Calu3 (cell line): ENCODE measurements at places on chromosomes 2 and 18. TPM values are rescaled to one million over a fixed set of nuclear protein-coding genes. Genes with fewer than 3 reads are reported as not detected.

EMILIN1 gene
- total RNA-seq = 0.12 and 0.19 TPM in 2 replicates

- no peaks in the 10 kb centered on the region for H3K27me3 ChIP-seq
- no peak overlapping the region for H3K4me3 ChIP-seq
- peaks cover 60% of the 10 kb centered on the region for H3K4me1 ChIP-seq
- DNase-seq = no peak
Measured at GRCh38 chr18:8744656-8745055, 39.3 kb downstream of the MTCL1 start.

- H3K27me3 ChIP-seq = no peaks in the 10 kb centered on the region
- H3K4me1 ChIP-seq = peaks cover 9% of the 10 kb centered on the region
- H3K36me3 ChIP-seq = no peaks in the 10 kb centered on the region
- no peak for DNase-seq
- no peak overlapping the region for H3K27ac ChIP-seq
- no peak overlapping the region for H3K4me3 ChIP-seq
Measured at GRCh38 chr2:181626671-181627070, 30.2 kb downstream of the CERKL start.

CCL20 gene
- 25.4 and 39.9 TPM in 2 replicates for total RNA-seq

DNA sequence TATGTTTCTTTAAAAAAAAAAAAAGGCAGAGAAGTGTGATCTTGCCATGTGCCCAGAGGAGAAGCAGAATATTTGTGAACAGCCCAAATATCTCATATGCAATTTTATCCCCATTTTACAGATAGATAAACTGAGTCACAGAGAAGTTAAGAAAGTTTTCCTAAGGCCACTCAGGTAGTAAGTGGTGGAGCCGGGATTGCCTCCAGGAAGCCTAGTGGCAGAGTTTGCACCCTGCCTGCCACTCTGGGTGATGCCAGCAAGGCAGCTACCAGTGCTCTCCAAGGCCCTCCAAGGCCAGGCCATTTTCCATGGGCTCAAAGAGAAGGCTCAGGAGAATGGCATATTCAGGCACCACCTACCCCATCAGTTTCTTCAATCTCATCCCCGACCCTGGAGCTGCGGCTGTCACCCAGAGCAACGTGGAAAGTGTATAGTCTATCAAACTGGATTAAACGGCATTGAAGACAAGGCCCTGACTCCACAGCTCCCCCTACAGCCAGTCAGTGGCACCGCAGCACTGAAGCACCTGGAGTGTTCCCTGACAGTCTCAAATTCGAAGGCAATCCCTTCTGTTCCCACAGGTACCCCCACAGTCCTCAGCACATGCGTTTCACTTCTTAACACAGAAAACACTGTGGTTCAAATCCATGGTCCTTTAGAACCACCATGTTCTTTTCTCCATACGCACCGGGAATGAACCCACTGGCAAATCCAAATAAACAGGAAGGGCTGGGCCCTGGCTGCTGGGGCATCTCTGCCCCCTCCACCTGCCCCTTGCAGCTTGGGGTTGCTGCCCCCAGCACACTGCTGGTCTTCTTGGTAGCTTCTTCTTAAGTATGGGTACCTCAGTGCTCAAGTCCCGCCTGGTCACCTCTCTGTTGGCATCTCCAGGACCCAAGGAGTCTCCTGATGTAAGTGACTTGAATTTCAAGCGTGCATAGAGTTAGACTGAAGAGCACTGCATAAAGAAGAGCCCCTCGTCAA lies 175.3 kb downstream of the INHBB start:
- peak; percentile 54 for DNase-seq
- H3K27ac ChIP-seq = no peak overlapping the region
- peaks cover 91% of the 10 kb centered on the region for H3K27me3 ChIP-seq
- no peak overlapping the region for H3K4me3 ChIP-seq
- H3K4me1 ChIP-seq = peaks cover 11% of the 10 kb centered on the region

CCDC141 gene
- total RNA-seq = 0.07 and 0.34 TPM in 2 replicates

DNA sequence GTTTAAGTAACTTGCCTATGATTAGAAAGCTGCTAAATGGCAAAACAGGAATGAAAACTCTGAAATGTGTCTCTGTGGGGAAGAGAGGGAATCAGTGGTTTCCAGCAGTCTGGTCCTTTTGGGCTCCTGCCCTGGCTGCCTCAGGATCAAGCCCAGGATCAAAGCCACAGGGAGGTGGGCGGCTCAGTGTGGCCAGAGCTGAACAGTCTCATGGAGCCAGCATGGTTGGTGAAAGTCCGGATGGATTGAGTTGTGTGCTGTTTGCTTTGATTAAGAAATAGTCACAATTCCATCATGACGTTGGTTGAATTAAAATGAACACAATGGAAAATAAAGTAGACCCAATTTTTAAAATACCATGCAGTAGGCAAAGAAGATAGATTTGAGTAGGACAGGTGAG lies 344.2 kb downstream of the LPIN1 start:
- peaks cover 11% of the 10 kb centered on the region for H3K27me3 ChIP-seq
- H3K27ac ChIP-seq = no peak overlapping the region
- no peaks in the 10 kb centered on the region for H3K36me3 ChIP-seq

MOGAT1 gene
- total RNA-seq = 35.9 and 51.2 TPM in 2 replicates

- no peak for DNase-seq
- no peaks in the 10 kb centered on the region for H3K4me1 ChIP-seq
- no peaks in the 10 kb centered on the region for H3K27me3 ChIP-seq
- H3K4me3 ChIP-seq = no peak overlapping the region
Measured at GRCh38 chr2:105821428-105822125, 76.9 kb downstream of the NCK2 start.

AFF3 gene
- not detected in 2 replicates for total RNA-seq

TEX44 gene
- total RNA-seq = not detected in 2 replicates

PSME4 gene
- total RNA-seq = 53.7 and 58.4 TPM in 2 replicates

- DNase-seq = no peak
- no peak overlapping the region for H3K27ac ChIP-seq
- H3K4me3 ChIP-seq = no peak overlapping the region
- H3K27me3 ChIP-seq = no peaks in the 10 kb centered on the region
- no peaks in the 10 kb centered on the region for H3K36me3 ChIP-seq
Measured at GRCh38 chr2:217844696-217845095, 158.1 kb downstream of the TNS1 start.

DNA sequence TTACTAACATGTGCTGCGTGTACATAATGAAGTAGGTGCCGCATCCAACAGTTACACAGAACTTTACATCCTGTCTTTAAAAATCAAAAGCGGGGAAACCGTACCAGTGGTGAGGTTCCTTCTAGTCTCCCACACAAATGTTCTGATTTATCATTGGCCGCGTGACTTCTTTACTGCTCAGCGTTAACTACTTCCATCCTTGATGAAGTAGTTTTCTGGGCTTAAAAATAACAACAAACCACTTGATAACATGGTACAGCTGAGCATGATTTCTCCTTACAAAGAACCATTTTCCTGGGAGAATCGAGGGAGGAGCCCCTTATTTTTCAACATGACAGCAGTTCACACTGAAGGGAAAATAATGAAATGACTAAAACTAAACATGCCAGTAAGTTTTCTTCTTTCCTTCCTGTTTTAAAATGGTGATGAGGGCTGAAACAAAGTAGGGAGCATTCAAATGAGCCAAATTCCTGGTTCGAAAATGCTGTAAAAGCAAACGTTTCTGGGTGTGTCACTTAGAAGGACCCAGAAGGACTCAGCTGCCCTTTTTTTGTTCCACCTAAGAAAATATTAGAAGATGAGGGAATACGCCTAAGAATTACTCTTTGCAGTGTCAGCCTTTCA lies 9.9 kb downstream of the EMILIN2 start:
- no peaks in the 10 kb centered on the region for H3K4me1 ChIP-seq
- no peak overlapping the region for H3K27ac ChIP-seq
- H3K27me3 ChIP-seq = peaks cover 68% of the 10 kb centered on the region
- no peak overlapping the region for H3K4me3 ChIP-seq
- DNase-seq = no peak

DNA sequence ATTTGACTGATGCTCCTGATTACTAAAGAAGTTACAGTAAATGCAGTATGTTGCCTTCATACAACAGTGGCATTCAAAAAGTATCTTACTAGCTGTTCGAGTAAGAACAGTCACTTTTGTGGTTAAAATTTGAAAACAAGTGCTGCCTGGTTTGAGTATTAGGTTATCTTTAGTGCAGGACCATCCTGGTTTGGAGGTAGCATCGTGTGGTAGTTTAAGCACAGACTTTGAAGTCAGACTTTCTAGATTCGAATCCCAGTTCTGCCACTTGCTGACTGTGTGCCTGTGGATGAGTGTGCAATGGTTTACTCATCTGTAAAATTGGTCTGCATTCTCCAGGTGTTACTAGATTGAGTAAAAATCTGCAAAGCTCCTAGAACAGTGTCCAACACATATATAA lies 96.8 kb downstream of the SGPP2 start:
- DNase-seq = no peak
- H3K27ac ChIP-seq = no peak overlapping the region
- H3K36me3 ChIP-seq = peaks cover 16% of the 10 kb centered on the region
- no peak overlapping the region for H3K4me3 ChIP-seq
- H3K4me1 ChIP-seq = no peaks in the 10 kb centered on the region
- H3K27me3 ChIP-seq = no peaks in the 10 kb centered on the region

DNA sequence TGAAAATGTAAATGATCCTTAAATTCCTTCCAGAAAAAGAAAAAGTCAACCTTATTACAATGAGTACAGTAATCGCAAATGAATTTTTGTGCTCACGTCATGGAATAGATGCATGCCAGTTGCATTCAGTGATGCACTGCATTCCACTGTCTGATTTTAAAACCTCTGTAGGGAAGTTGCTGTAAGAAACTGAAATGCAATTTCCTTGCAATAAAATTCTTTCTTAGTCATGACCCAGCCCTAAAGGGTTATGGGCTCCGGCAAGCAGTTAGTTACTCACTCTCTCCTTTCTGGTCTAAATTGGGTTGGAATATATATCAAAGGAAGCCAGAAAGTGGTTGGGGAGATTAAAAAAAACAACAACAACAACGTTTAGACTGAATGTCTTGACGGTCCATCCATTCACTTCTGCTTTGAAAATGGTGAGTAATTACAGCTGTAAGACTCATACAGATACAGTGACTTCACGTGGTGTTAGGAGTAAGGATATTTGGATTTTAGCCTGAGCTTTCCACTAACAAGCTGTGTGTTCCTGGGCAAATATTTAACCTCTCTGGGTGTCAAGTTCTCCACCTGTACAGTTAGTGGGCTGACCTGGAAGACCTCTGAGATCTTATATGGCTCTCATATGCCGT lies 8.6 kb upstream of the RND3 start:
- no peak for DNase-seq
- H3K4me3 ChIP-seq = no peak overlapping the region
- H3K27me3 ChIP-seq = no peaks in the 10 kb centered on the region

- DNase-seq = no peak
- H3K4me3 ChIP-seq = no peak overlapping the region
- H3K27ac ChIP-seq = no peak overlapping the region
- H3K27me3 ChIP-seq = peaks cover 52% of the 10 kb centered on the region
Measured at GRCh38 chr18:8538935-8539334, 70.3 kb upstream of the RAB12 start.

SALL3 gene
- not detected in 2 replicates for total RNA-seq

- peaks cover 49% of the 10 kb centered on the region for H3K4me1 ChIP-seq
- no peak overlapping the region for H3K27ac ChIP-seq
- no peak for DNase-seq
- H3K27me3 ChIP-seq = no peaks in the 10 kb centered on the region
- H3K4me3 ChIP-seq = no peak overlapping the region
- no peaks in the 10 kb centered on the region for H3K36me3 ChIP-seq
Measured at GRCh38 chr18:35603008-35603407, 21.5 kb downstream of the GALNT1 start.
